Thyroid gland (tissue), 4 donors: ENCODE measurements at places on chromosomes 5 and 9. TPM values are rescaled to one million over a fixed set of nuclear protein-coding genes. Genes with fewer than 3 reads are reported as not detected.

- no peak overlapping the region for H3K4me3 ChIP-seq
- peaks cover 3% of the 10 kb centered on the region for H3K4me1 ChIP-seq
- no peaks in the 10 kb centered on the region for H3K36me3 ChIP-seq
- DNase-seq, result no peak
- no peak overlapping the region for H3K27ac ChIP-seq
- no peaks in the 10 kb centered on the region for H3K27me3 ChIP-seq
Measured at GRCh38 chr9:15549611-15550010, 3.2 kb upstream of the CCDC171 start.

Gene DMRT3
- 2.5 TPM for total RNA-seq

Gene MCC
- 15.5 TPM for total RNA-seq

Gene SPINK7
- total RNA-seq, result not detected

DNA sequence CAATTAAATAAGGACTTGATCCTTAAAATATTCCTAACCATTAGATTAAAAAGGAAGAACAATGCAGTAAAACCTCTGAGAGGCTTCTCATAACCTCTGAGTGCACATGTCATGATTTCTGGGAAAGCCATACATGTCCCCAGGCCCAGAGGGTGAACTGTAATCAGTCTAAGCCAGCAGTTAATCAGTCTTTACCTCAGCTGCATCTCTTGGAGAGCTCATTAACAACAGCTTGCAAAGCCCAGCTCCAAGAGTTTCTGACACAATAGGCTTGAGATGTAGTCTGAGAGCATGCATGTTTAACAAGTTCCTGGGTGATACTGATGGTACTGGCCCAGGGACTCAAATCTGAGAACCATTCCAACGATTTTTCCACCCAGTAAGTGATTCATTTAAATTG, 392.1 kb downstream of the DNAH5 start:
- H3K27me3 ChIP-seq, result no peaks in the 10 kb centered on the region
- no peak for DNase-seq
- H3K4me1 ChIP-seq, result no peaks in the 10 kb centered on the region
- H3K36me3 ChIP-seq, result no peaks in the 10 kb centered on the region
- H3K27ac ChIP-seq, result no peak overlapping the region
- H3K4me3 ChIP-seq, result no peak overlapping the region

GRCh38 chr5:148905541-148905940, 79.1 kb downstream of the ADRB2 start:
- no peak overlapping the region for H3K4me3 ChIP-seq
- H3K4me1 ChIP-seq, result no peaks in the 10 kb centered on the region
- no peak overlapping the region for H3K27ac ChIP-seq

DNA sequence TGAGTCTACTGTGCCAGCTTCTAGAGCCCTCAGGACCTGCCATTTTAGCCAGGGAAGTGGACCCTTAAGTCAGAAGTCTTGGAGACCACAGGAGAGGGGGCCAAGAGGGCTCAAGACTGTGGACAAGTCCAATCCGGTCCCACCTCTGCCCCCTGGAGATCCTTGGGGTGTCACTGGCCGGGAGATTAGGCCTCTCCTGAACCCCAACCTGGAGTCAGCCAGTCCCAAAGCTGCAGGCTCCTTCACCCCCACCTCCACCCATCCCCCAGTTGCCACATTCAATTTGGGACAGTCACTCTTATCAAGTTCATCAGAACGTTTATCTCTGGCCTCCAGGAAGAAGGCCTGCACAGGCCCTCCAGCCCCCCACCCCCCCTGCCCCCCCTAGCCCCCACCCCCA, 290 bp downstream of the SLC23A1 start:
- no peak overlapping the region for H3K27ac ChIP-seq
- peaks cover 18% of the 10 kb centered on the region for H3K4me1 ChIP-seq
- H3K27me3 ChIP-seq, result no peaks in the 10 kb centered on the region
- no peaks in the 10 kb centered on the region for H3K36me3 ChIP-seq
- DNase-seq, result no peak

DNA sequence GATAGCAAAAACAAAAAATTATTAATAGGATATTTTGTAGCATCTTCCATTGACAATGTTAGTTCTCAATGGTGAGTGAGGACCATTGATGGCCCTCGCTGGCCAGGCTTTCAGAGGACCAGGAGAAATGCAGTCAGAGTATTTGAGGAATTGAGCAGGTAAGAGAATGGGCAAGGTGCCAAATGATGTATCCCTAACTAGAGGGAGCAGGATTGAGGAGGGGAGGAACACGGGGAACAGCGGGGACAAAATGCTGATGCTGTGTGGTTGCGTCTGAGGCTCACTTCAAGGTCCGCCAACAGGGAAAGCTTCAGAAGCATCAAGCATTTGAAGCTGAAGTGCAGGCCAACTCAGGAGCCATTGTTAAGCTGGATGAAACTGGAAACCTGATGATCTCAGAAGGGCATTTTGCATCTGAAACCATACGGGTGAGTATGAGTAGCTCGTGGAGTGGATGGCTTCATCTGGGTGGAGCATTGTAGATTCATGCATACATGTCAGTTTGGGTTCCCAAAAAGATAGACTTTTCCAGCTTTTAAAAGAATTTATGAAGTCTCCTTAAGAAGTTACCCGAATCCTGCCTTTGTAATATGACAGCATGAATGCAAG, 16.2 kb downstream of the SPTAN1 start:
- H3K27me3 ChIP-seq, result no peaks in the 10 kb centered on the region
- no peak overlapping the region for H3K4me3 ChIP-seq
- no peak overlapping the region for H3K27ac ChIP-seq
- H3K4me1 ChIP-seq, result no peaks in the 10 kb centered on the region
